Activated naive CD8-positive, alpha-beta T cell treated with anti-CD3 and anti-CD28 coated beads for 36 hours (primary cell): ENCODE measurements at places on chromosomes 1 and 21. TPM values are rescaled to one million over a fixed set of nuclear protein-coding genes. Genes with fewer than 3 reads are reported as not detected.

GRCh38 chr1:18118078-18118477 lies 10.5 kb downstream of the IGSF21 start:
- H3K27me3 ChIP-seq, result peaks cover 52% of the 10 kb centered on the region
- no peak for DNase-seq
- H3K4me1 ChIP-seq, result no peaks in the 10 kb centered on the region
- H3K36me3 ChIP-seq, result no peaks in the 10 kb centered on the region
- no peak overlapping the region for H3K27ac ChIP-seq

FCRL5 gene
- total RNA-seq, result 0.31 TPM

- no peaks in the 10 kb centered on the region for H3K4me1 ChIP-seq
- no peak overlapping the region for H3K4me3 ChIP-seq
- no peaks in the 10 kb centered on the region for H3K36me3 ChIP-seq
- no peaks in the 10 kb centered on the region for H3K27me3 ChIP-seq
- no peak for DNase-seq
Measured at GRCh38 chr21:42759594-42759927, 106.1 kb downstream of the PDE9A start.

PROK1 gene
- not detected for total RNA-seq

FCRL3 gene
- total RNA-seq, result 1.0 TPM

- no peak overlapping the region for H3K27ac ChIP-seq
- no peak overlapping the region for H3K4me3 ChIP-seq
- H3K27me3 ChIP-seq, result peaks cover 2% of the 10 kb centered on the region
- no peaks in the 10 kb centered on the region for H3K36me3 ChIP-seq
Measured at GRCh38 chr1:185790194-185790735, 56.1 kb downstream of the HMCN1 start.

- H3K27me3 ChIP-seq, result peaks cover 8% of the 10 kb centered on the region
- no peak for DNase-seq
- H3K4me3 ChIP-seq, result no peak overlapping the region
- H3K4me1 ChIP-seq, result peaks cover 5% of the 10 kb centered on the region
- H3K36me3 ChIP-seq, result peaks cover 2% of the 10 kb centered on the region
- no peak overlapping the region for H3K27ac ChIP-seq
Measured at GRCh38 chr1:231424950-231425805, 3.1 kb upstream of the EGLN1 start.

DNA sequence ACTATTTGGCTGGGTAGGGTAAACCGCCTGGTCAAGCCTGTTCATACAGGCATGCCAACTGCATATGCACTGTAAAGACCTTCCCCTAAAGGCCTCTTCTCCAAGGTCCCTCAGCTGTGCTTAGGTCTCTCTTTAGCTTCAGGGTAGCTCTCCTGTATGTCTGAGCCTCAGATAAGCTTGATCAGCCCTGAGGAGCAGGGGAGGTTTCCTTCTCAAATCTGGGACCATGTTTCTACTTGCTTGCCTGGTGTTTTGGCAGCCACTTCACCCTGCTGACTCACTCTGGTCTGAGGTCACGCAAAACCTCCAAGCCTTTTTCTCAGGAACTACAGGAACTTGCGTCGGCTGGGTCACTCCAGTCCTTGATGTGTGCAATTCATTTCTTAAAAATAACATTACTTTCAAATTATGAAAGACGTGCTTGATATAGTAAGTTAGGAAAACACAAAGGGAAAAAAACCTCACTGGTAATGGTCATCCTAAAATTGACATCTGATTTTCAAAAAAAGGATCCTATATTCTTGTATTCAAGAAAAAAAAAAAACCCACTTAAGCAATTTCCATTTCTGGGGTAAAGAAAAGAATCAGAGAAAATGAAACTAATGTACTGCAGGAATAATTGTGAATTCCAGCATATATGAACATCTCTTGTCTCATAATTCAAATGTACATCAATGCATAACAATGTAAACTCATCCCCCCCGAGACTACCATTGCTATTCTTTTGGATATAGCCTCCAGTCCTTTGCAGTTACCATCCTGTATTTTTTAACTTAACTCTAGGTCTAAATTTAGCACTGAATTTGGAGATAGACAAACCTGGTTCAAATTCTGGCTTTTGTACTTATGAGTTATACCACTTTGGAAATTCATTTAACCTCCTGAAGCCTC lies 24.8 kb upstream of the RNF19B start:
- no peak overlapping the region for H3K4me3 ChIP-seq
- peak; percentile 26 for DNase-seq
- no peaks in the 10 kb centered on the region for H3K27me3 ChIP-seq
- H3K27ac ChIP-seq, result no peak overlapping the region

DNA sequence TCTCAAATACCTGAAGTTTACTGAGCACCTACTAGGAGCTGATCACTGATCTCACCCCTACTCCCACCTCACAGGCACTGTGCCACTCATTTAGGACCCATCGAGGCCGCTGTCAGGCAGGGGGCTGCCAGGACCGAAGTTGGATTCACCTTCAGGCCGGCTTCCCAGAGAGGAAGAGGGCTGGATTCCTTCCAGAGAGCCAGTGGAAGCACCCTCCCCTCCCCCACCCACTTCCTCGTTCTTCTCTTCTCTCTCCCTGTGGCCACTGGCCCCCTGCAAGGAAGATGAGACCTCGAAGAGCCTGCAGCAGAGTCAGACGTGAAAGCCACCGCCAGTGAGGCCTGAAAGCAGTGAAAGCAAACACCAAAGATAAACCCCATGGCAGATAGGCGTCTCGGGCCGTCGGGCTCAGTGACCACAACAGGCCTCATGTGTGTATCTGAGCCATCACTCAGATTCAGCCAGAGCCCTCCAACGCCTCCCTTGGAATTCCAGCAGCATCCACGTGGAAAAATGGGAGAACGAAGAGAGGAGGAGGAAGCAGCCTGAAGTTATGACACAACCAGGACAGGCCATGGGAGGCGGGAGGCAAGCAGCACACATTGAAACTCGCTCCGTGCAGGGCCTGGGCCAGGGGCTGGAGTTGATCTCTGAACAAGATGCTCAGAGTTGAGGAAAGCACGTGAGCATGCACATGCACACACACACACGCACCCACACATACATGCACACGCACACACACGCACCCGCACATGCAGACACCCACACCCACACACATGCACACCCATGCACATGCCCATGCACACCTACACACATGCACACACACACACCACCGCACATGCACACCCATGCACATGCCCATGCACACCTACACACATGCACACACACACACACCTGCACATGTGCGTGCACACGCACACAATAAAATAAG lies 6.2 kb upstream of the AGTRAP start:
- peak overlapping the region; percentile 29 for H3K27ac ChIP-seq
- H3K27me3 ChIP-seq, result no peaks in the 10 kb centered on the region
- no peaks in the 10 kb centered on the region for H3K36me3 ChIP-seq

IFI44L gene
- total RNA-seq, result 38.6 TPM

DNA sequence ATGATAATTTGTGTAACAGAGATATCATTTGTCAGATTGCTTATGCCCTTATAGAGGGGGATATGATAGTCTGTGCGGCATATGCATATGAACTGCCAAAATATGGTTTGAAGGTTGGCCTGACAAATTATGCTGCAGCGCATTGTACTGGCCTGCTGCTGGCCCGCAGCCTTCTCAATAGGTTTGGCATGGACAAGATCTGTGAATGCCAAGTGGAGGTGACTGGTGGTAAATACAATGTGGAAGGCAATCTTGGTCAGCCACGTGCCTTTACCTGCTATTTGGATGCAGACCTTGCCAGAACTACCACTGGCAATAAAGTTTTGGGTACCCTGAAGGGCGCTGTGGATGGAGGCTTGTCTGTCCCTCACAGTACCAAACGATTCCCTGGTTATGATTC lies 82.4 kb downstream of the ZMYM4 start:
- no peak overlapping the region for H3K4me3 ChIP-seq
- no peak for DNase-seq
- no peak overlapping the region for H3K27ac ChIP-seq
- peaks cover 3% of the 10 kb centered on the region for H3K4me1 ChIP-seq
- no peaks in the 10 kb centered on the region for H3K27me3 ChIP-seq

C4BPA gene
- total RNA-seq, result not detected

- H3K36me3 ChIP-seq, result no peaks in the 10 kb centered on the region
- no peak overlapping the region for H3K27ac ChIP-seq
- peaks cover 3% of the 10 kb centered on the region for H3K27me3 ChIP-seq
- H3K4me1 ChIP-seq, result peaks cover 10% of the 10 kb centered on the region
Measured at GRCh38 chr1:156069490-156070455, 8.8 kb downstream of the RAB25 start.

- H3K27me3 ChIP-seq, result peaks cover 84% of the 10 kb centered on the region
- no peaks in the 10 kb centered on the region for H3K36me3 ChIP-seq
- no peak overlapping the region for H3K27ac ChIP-seq
Measured at GRCh38 chr1:202643397-202644218, 66.6 kb downstream of the SYT2 start.

- no peaks in the 10 kb centered on the region for H3K36me3 ChIP-seq
- no peak overlapping the region for H3K4me3 ChIP-seq
- no peak overlapping the region for H3K27ac ChIP-seq
- no peak for DNase-seq
Measured at GRCh38 chr1:22747021-22747734, 36.5 kb downstream of the EPHB2 start.

GRCh38 chr1:212949771-212950170 lies 570 bp upstream of the VASH2 start:
- H3K4me1 ChIP-seq, result peaks cover 10% of the 10 kb centered on the region
- H3K4me3 ChIP-seq, result no peak overlapping the region
- no peaks in the 10 kb centered on the region for H3K36me3 ChIP-seq
- H3K27ac ChIP-seq, result no peak overlapping the region
- no peak for DNase-seq
- peaks cover 54% of the 10 kb centered on the region for H3K27me3 ChIP-seq

GRCh38 chr1:114218361-114219171 lies 64.9 kb upstream of the SYT6 start:
- no peak overlapping the region for H3K4me3 ChIP-seq
- no peak for DNase-seq
- peaks cover 3% of the 10 kb centered on the region for H3K4me1 ChIP-seq

DNA sequence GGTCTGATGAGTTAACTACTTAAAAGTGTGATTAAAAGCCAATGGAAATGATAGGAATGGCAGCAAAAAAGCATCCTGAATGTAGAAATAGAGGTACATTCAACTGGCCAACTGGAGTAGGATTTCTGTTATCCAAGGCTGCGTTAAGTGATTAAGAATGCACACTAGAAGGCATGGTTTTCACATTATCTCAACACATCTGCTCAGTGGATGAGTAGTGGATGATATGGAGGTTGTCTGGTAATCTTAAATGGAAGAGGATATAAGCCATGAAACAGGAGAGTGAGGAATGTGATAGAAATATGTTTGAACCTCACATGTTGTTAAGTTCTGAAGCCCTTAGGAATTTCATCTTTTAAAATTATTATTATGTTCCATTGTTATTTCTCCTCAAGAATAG lies 839.9 kb downstream of the USP25 start:
- H3K36me3 ChIP-seq, result no peaks in the 10 kb centered on the region
- no peak for DNase-seq
- no peak overlapping the region for H3K4me3 ChIP-seq
- no peak overlapping the region for H3K27ac ChIP-seq

DNA sequence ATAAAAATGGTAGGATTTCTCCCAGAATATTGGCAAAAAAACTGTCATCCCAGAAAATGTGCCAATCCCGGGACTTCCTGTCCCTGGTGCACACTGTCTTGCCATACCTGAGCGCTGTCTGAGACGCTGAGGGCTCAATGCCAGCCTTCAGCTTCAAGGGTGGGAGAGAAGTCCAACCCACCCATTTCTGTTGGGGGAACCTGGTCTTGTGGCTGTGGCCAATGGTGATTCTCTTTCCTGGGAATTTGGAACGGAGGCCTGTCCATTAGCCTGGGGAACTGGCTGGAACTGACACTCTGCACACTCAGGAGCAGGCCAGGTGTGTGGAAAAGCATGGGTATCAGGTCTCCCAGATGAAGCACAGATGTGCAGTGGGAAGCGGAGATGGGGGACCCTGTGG lies 6.7 kb downstream of the MTHFR start:
- H3K4me1 ChIP-seq, result peaks cover 21% of the 10 kb centered on the region
- no peak overlapping the region for H3K27ac ChIP-seq
- no peak for DNase-seq

- H3K27me3 ChIP-seq, result no peaks in the 10 kb centered on the region
- no peak overlapping the region for H3K4me3 ChIP-seq
- no peak for DNase-seq
Measured at GRCh38 chr1:165276314-165276713, 80.2 kb downstream of the LMX1A start.

EVI5 gene
- total RNA-seq, result 13.8 TPM

DNA sequence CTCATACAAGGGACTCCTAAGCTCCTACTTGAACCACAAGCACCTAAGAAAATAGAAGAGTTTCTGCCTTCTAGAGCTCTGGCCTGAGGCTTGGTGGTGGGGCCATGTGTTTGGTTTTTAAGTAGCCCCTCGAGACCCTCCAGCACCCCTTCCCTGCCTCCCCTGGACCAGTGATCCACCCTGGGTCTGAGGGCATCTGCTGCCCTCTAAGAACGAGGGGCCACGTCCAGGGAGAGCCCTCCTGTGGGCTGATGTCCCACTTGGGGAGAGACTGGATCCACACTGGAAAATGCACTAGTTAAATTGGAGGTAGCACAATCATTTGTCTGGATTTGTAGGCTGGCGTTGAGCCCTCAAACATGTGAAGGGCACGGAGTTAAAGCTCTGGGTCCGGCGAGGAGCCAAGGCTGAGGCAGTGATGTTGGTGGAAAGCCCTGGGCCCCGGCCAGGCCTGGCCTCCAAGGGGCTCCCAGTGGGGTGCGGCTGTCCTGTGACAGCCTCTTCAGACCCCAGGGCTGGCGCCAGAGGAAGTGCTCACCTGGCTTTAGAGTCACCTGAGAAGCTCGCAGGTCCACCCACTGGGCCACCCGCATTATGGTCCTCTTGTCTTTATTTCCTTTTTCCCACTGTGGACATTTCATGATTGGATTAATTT lies 65.2 kb downstream of the SLC37A1 start:
- H3K36me3 ChIP-seq, result peaks cover 28% of the 10 kb centered on the region
- H3K4me1 ChIP-seq, result no peaks in the 10 kb centered on the region
- no peak for DNase-seq
- no peak overlapping the region for H3K4me3 ChIP-seq
- no peak overlapping the region for H3K27ac ChIP-seq
- no peaks in the 10 kb centered on the region for H3K27me3 ChIP-seq

GRCh38 chr1:75469586-75470173 lies 141.2 kb downstream of the SLC44A5 start:
- no peak overlapping the region for H3K4me3 ChIP-seq
- H3K27ac ChIP-seq, result no peak overlapping the region
- no peaks in the 10 kb centered on the region for H3K4me1 ChIP-seq

LAD1 gene
- total RNA-seq, result not detected

- DNase-seq, result no peak
- no peak overlapping the region for H3K4me3 ChIP-seq
- H3K4me1 ChIP-seq, result no peaks in the 10 kb centered on the region
- no peak overlapping the region for H3K27ac ChIP-seq
Measured at GRCh38 chr1:18342744-18343143, 138.0 kb upstream of the KLHDC7A start.

- no peak overlapping the region for H3K27ac ChIP-seq
- H3K4me3 ChIP-seq, result no peak overlapping the region
- DNase-seq, result no peak
- peaks cover 10% of the 10 kb centered on the region for H3K4me1 ChIP-seq
- H3K27me3 ChIP-seq, result no peaks in the 10 kb centered on the region
Measured at GRCh38 chr1:40894455-40894854, 32.3 kb upstream of the CITED4 start.

GRCh38 chr1:66533804-66534740 lies at the start of gene SGIP1:
Gene SGIP1, plus strand, starts transcription at chr1:66534153. Its CDS starts 206 bp downstream, at chr1:66534359.
- DNase-seq, result no peak
- H3K27ac ChIP-seq, result no peak within 1 kb of the TSS
- peaks cover 52% of the 10 kb centered on the region for H3K27me3 ChIP-seq
- H3K4me3 ChIP-seq, result peak within 1 kb of the TSS; percentile 77
- H3K4me1 ChIP-seq, result peaks cover 12% of the 10 kb centered on the region

COL8A2 gene
- total RNA-seq, result 1.8 TPM

- no peak for DNase-seq
- no peak overlapping the region for H3K27ac ChIP-seq
- H3K4me1 ChIP-seq, result peaks cover 27% of the 10 kb centered on the region
- H3K36me3 ChIP-seq, result peaks cover 2% of the 10 kb centered on the region
Measured at GRCh38 chr21:34204481-34205439, 131.4 kb downstream of the MRPS6 start.

PPIAL4G gene
- not detected for total RNA-seq

CCDC27 gene
- not detected for total RNA-seq
